Motor neuron (in vitro differentiated cells): ENCODE measurements at places on chromosomes 3 and 15. TPM values are rescaled to one million over a fixed set of nuclear protein-coding genes. Genes with fewer than 3 reads are reported as not detected.

- no peak for ATAC-seq
Measured at GRCh38 chr3:71585131-71585530, 1.6 kb upstream of the FOXP1 start.

DNA sequence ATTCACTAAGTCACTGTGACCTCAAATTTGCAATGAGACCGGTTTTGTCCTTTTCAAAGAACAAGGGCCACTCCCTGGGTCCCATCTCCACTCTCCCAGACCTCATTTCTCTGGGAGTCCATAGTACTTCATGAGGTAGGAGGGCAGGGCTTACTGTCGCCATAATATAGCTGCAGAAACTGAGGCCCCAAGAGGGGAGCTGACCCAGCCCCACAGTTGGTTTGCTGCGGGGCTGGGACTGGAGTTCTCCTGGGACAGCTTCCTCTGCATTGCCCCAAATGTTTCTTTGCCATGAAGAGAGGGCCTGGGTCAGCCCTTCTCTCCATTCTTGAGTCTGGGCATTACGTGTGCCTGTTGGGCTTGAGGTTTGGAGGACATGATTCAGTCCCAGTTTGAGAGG, 60.1 kb downstream of the ITGA11 start:
- no peak for ATAC-seq

GRCh38 chr3:143307613-143308183, 188.1 kb downstream of the CHST2 start:
- no peak for ATAC-seq

DNA sequence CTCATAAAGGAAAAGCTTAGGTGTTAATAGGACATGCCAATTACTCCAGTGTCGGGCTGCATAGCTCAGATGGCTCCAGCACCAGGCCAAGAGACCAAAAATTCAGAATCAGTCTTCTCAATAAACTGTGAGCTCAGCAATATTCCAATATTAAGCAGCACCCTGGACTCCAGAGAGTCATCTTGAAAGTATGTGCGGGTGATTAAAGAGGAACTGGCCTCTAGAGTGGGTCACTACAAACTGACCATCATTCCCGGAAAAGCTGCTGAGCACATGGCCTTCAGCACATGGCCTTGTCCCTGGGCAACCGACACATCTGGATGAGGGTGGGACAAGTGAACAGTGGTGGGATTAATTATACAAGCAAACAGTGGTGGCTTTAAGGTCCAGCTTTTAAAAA, 59.0 kb downstream of the MAGI1 start:
- no peak for ATAC-seq

GRCh38 chr3:31213869-31214486, 318.7 kb upstream of the STT3B start:
- no peak for ATAC-seq

GRCh38 chr3:4583416-4583815, 90.3 kb downstream of the ITPR1 start:
- no peak for ATAC-seq

DNA sequence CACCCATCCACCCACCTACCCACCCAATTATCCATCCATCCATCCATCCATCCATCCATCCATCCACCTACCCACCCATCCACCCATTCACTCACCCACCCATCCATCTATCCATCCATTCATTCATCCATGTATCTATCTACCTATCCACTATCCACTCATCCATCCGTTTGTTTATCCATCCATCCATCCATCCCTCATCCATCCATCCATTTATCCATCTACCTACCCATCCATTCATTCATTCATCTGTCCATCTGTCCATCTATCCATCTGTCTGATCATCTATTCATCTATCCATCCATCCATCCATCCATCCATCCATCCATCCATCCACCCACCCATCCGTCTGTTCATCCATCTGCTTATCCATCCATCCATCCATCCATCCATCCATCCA, 65.7 kb downstream of the FBLN2 start:
- no peak for ATAC-seq

- no peak for ATAC-seq
Measured at GRCh38 chr3:181432992-181433391, 278.7 kb upstream of the SOX2 start.

The SENP7 gene
- total RNA-seq = 26.0 and 34.0 TPM in 2 replicates

The OR5K2 gene
- 0.93 TPM in 1 of 2 replicates, not detected in the other for total RNA-seq

The CPA3 gene
- total RNA-seq = not detected in 2 replicates

The FGF7 gene
- total RNA-seq = 3.9 and 4.3 TPM in 2 replicates

The CLDN18 gene
- total RNA-seq = 2.8 and 4.1 TPM in 2 replicates
